ENCODE measurements at places on chromosomes 6 and 20. TPM values are rescaled to one million over a fixed set of nuclear protein-coding genes. Genes with fewer than 3 reads are reported as not detected.

Gene CRISP3
- not detected for total RNA-seq

DNA sequence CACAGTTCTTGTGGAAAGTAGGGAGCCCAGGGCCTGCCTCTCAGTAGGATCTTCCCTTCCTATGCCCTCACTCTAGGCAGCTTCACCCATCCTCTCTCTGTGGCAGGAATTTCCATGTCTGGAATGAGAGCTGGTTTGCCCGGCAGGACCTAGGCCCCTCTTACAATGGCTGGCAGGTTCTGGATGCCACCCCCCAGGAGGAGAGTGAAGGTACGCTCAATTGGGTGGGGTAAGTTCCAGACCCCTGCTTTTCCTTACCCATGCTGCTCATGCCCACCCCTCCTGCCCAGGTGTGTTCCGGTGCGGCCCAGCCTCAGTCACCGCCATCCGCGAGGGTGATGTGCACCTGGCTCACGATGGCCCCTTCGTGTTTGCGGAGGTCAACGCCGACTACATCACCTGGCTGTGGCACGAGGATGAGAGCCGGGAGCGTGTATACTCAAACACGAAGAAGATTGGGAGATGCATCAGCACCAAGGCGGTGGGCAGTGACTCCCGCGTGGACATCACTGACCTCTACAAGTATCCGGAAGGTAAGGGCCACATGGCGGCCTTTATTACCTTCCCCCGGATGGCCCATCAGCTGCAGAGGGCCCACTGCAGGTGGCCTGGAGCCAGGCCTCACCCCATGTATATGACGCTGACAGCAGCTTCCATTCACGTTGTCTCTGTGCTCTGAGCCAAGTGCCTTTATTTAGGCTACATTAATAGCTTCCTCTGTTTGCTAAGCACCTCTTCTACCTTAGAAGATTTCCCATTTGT lies 22.8 kb downstream of the TGM6 start:
- no peak for DNase-seq

DNA sequence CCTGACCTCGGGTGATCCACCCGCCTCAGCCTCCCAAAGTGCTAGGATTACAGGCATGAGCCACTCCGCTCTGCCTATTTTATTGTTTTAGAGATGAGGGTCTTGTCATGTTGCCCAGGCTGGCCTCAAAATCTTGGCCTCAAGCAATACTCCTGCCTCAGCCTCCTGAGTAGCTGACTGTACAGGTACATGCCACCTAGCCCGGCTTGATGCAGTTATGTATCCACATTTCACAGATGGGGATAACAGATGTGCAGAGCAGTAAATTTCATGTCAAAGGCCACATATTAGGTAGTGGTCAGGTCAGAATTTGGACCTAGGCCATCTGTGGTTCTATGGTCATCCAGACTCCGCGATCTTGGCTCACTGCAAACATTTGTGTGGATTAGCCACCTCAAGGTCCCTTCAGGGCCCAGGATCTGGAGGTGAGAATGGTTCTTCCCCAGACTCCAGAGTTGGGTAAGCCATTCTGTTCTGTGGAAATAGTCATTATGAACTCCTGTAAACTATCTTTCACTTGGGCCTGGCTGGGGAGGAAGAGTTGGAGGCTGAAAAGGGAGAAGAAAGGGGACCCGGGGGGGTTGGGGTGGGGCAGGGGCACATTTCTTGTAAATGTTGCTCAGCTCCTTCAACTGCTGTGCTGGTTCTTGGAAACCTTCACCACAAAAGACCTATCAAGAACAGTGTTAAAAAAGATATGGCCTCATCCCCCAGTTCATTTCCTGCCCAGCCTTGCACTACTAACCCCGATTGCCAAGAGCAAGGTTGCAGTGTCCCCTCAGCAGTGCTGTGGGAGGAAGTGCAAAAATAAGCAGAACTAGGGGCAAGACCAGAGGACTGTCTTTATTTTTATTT lies 13.0 kb downstream of the PIM1 start:
- DNase-seq, result peak; percentile 88

GRCh38 chr20:17613328-17614175 lies 43.7 kb downstream of the DSTN start:
- peak; percentile 21 for DNase-seq

GRCh38 chr6:54574671-54575070 lies 266.4 kb downstream of the TINAG start:
- no peak for DNase-seq

GRCh38 chr6:40511884-40512283 lies 75.3 kb downstream of the LRFN2 start:
- no peak for DNase-seq

- peak; percentile 57 for DNase-seq
These were observed 61.9 kb upstream of the JARID2 start for GRCh38 chr6:15183979-15184378.

DNA sequence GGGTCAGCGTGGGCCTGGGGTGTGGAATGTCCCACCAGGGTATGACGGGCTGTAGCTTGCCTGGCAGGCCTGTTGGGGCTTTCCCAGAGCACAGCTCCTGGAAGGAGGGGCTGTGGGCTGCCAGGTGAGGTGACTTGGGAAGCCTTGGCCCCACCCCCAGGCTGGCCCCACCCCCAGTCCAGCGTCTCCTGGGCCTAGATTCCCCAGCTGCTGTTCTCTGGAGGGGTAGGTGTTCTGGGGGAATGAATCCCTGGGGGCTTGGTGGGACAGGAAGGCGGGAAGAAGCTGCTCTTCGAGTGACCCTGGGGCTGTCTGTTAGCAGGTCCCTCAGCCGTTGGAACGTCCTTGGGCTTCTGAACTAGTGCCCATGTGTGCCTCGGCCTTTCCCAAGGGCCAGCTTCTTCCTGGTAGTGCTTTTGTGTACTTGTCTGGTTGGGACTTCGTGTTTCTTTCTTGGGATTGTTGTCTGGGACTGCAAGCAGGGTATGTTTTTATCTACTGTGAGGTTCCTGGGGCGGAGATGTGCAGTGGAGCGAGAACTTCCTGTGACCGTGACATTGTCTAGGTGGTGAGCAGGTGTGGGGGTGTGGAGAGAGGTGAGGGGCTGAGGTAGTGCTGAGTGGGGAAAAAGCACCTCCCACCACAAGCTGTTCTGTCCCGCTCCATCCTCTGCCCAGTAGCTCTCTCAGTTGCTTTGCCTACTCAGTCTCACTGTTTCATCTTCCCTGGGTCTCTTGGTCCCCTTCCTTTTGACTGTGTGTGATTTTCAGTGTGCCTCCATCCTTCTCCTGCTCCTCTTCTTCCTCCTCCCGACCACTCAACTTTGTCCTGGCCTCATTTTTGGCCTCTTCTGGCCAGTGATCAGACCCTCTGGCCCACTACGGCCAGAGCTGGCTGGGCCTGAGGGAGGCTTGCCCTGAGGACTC lies 1.3 kb upstream of the DDR1 start:
- peak; percentile 25 for DNase-seq

DNA sequence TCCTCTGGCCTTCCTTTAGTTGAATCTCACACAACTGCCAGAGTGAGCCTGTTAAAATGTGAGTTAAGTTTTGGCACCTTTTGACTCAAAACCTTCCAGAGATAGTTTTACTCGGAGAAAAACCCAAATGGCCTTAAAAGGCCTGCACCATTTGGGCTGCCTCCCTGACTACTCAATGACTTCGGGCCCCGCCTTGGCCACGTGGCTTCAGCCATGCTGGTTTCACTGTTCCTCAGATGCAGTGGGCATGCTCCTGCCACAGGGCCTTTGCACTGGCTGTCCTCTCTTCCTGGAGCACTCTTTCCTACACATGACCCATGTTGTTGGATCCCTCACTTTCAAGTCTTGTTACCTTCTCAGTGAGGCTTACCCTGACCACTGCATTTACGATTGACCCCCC lies 18.3 kb downstream of the VEGFA start:
- no peak for DNase-seq

Measured in activated CD8-positive, alpha-beta T cell treated with anti-CD3 and anti-CD28 coated beads for 36 hours (primary cell).